ENCODE measurements at places on chromosomes 4 and X.

- DNase-seq: no peak
Observed at GRCh38 chr4:125334926-125335325, 20.2 kb downstream of the FAT4 start.

- peak; percentile 36 for DNase-seq
Observed at GRCh38 chr4:3322059-3322550, 29.3 kb downstream of the RGS12 start.

- no peak for DNase-seq
Observed at GRCh38 chr4:117941611-117942010, 92.7 kb upstream of the NDST3 start.

DNA sequence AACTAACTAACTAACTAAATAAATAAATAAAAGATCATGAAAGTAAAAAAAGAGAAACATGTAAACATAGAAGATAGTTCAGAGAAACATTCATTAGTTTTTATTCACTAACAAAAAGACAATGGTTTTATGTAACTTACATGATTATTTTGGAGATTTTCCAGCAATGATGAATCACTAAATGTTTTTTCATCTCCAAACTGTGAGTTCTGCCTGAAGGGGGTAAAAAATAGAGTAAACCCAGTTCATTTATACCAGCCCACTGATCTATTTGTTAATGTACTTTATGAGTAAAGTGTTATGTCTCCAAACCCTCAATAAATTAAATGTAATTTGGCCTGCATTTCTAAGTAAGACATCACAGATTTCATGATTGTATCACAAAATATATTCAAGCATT lies 101.1 kb downstream of the ATP8A1 start:
- DNase-seq: peak; percentile 12

- no peak for DNase-seq
Observed at GRCh38 chr4:3762753-3763549, 3.2 kb upstream of the ADRA2C start.

DNA sequence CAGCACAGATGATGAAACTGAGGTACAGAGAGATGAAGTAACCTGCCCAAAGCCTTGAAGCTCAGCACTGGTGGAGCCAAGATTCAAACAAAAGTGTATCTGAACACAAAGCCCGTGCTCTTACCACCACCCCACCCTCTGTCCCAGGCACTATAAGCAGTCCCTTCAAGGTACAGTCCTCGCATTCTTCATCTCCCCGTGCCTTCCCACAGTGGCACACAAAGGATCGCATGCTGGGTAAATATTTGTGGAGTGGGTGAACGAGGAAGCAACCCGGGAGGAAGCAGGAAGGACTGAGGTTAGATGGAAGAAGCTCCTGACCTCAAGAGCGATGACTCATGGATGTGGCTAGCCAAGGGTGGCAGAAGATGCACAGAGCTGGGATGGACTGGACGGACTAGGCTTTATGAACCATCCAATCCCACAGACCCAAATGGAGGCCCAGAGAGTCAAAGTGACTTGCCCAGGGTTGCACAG lies 18.4 kb downstream of the IQSEC2 start:
- peak; percentile 57 for DNase-seq

DNA sequence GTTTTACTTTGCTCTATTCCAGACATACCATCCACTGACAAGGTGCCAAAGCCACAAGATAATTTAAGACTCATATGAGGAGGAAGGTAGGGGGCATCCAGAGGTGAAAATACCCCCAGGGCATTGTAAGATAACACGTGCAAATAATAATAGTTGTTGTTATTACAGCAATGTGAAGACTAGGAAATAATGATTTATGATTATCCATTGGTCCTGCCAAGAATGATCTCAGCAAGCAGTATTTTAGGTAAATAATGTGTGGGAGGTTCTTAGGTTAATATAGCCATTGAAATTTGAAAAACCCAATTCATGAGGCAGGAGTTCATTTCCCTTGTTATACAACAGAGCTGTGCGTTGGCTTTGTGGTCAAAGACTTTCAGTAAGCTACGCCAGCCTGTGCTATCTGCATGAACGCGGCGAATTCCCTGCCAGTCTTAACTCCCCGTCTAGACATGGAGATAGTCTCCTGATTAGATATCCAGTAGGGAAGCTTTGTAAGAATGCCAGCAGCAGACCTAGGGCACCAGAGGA lies 47.2 kb upstream of the MXRA5 start:
- DNase-seq: peak; percentile 7
